ENCODE measurements at places on chromosomes 5 and 9.

DNA sequence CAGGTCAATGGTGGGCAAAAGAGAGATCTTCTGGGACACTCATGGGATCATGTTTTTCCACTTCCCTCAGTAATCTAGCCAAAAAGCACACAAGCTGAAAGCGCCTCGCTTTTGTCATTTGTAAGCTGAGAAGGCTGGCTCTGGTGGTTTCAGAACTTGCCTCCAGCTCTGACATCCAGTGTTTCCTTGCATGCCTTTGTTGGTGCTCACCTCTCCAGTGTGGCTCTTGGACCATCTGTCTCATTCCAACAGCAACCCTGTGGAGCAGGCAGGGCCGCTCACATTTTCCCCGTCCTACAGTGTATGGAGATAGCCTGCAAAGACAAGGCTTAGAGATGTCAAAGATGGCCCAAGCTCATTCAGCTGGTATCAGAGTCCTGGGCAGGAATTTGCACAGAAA lies 160.8 kb upstream of the KLF4 start:
- DNase-seq = no peak

- no peak for DNase-seq
Measured at GRCh38 chr5:177359451-177359851, 1.7 kb downstream of the RGS14 start.

DNA sequence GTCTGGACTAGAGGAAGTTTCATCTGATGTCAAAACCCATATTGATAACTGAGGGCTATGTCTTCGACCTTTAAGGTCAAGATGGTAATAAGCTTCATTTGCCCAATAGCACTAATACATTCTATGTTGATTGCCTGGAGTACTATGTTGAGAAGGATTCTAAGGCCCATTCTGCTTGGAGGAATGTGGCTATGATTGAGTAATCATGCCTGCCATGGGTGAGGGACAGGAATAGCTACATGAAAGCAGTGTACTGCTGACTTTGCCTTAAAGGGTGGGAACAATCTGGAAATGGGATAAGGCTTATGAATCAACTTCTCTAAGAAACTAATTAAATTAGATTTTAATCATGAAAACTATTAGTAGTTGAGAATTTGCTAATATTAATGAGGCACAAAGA lies 13.6 kb downstream of the NNT start:
- no peak for DNase-seq

GRCh38 chr5:6766604-6767093 lies 53.4 kb downstream of the TENT4A start:
- DNase-seq = peak; percentile 19

- no peak for DNase-seq
Measured at GRCh38 chr5:109805883-109806282, 116.2 kb downstream of the MAN2A1 start.

DNA sequence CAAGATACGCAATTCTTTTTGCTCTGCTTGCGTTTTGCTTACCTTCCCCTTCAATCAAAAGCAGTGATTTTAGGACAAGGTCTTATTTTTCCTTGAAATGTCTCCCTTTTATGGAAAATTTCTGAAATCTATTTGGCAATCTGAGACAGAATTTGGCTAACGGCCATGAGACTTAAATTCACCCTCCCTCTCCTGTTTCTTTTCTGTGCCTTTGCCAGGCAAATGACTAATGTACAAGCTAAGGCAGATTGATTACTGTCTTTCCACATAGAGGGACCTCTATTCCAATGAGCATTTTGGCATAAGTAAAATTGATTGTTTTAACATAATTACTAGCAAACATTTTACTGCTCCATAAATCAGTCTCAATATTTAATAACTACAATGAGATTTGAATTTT lies 31.7 kb downstream of the FAM81B start:
- no peak for DNase-seq

GRCh38 chr5:110853267-110853666 lies 114.5 kb downstream of the SLC25A46 start:
- no peak for DNase-seq

DNA sequence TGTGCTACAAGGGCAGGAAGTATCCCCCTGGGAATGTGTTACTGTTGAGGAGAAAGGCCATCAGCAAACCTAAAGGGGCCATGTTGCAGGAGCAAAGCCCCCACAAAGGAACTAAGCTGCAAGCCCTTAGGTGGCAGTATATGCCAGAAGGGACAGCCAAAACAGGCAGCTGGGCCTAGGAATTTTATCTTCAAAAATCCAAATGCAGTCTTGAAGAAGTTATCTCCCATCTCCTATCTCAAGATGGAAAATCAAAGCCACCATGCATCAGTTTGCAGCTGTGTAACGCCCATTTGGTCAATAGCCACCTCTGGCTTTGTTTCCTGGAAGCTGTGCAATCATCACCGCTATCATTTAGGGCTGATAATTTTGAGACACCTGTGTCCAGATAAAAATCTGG lies 400.3 kb downstream of the ARHGEF28 start:
- DNase-seq = no peak

DNA sequence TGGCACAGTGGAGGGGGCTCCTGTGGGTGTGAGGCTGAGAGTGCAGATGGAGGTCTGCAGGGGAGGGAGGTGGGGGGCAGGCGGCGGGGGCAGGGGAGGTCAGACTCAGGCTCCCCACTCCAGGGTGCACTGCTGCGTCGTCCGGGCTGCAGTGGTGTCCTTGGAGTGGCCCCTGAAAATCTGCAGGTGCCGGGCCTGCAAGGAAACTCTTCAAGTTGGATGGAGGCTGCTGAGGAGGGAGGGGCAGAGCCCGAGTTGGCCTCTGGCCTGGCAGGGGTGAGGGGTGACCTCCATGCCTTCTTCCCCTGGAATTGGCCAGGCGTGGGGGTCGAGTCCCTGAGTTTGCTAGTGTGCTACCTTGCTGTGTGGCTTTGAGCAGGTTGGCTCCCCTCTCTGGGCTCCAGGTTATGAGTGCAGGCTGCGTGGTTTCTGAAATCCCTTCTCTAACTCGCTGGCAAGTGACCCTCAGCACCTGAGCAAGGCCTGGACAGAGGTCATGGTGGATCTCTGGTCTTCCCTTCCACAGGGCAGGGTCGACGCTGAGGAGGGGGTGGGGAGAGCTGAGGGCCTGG lies 888 bp downstream of the ADAMTSL2 start:
- no peak for DNase-seq

DNA sequence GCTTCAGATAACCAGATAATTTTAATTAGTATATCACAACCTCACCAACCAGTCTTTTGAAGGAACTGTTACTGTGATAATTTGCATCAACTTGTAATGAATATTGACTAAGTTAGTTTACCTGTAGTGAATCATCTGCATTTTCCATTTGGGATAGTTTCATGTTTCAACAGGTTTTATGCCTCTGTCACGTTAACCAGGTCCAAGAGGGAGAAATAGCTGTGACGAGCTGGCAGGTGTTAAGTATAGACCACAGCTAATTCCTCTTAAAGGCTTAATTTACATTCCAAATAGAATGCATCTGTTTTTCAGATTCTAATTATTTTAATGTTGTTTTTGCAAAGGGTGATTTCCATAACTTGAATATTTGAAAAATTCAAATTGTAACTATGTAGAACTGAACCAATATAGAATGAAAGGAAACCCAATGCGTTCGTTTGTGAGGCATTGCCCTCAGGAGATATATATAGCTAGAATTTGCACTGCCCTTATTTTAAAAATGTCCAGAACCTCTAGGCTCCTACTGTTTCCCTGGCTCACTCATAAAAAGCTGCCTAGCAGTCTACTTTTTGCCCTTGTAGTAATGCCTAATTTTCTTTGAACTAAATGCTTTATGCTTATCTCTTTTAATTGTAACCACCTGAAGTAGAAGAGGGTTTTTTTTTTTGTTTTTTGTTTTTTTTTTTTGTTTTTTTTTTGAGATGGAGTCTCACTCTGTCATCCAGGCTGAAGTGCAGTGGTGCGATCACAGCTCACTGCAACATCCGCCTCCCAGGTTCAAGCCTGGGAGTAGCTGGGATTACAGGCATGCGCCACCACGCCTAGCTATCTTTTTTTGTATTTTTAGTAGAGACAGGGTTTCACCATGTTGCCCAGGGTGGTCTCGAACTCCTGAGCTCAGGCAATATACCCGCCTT lies 270.5 kb downstream of the SMARCA2 start:
- no peak for DNase-seq

GRCh38 chr5:96761618-96762017 lies 46.1 kb downstream of the ERAP1 start:
- DNase-seq = no peak

- DNase-seq = no peak
Measured at GRCh38 chr5:73706963-73707362, 81.0 kb downstream of the ARHGEF28 start.

DNA sequence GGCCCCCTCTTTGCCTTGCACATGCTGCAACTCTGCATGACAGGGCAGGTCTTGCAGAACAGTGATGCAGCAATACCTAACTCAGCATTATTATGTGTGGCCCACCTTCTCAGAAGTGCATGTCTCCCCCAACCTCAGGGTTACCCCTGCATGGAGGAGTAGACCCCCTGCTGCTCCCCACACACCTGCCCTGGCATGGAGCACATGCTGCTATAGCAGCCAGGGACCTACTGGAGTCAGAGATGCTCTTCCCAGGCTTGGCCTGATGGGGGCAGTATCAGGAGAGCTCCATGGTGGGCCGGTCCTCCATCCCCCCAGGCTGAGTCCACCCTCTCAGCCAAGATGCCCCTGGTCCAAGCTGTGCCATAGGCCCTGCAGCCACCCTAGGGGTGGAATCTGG lies 13.2 kb upstream of the BOD1 start:
- no peak for DNase-seq

- DNase-seq = no peak
Measured at GRCh38 chr9:70123695-70124094, 80.0 kb downstream of the MAMDC2 start.

DNA sequence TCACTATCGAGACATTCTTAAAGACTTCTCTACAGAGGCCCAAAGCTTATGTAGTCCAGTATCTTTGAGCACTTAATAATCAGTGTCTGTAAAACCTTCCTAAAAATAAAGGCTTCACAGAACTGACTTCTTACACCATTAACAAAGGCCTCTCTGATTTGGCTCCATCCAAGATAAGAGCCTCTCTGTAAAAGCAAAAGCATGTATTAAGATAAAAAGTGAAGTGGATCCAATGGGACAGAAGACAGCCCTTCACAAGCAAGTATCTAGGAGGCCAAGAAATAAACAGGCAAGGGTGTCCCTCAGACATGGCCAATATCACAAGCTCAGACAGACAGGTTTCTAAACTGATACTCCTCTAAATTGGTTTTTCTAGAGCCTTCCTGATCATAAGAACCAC lies 11.9 kb downstream of the LHFPL2 start:
- no peak for DNase-seq

DNA sequence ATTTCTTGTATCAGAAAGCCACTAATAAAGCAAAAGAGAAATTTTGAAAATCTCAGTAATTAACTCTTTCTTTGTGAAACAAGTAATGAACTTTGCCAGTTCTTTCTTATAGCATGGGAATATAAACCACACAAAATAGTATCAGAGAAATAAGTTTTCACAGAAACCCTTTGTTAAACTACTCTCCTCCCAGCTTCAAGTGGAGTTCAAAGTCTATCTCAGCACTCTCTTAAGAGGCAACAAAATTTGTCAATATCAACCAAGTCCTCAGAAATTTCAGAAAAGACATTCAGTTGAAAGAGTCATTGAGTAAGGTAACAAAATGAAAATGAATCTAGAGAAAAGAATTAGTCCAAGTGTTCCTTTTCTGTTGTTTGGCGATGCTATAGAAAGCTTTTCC lies 89.3 kb downstream of the NTRK2 start:
- no peak for DNase-seq

DNA sequence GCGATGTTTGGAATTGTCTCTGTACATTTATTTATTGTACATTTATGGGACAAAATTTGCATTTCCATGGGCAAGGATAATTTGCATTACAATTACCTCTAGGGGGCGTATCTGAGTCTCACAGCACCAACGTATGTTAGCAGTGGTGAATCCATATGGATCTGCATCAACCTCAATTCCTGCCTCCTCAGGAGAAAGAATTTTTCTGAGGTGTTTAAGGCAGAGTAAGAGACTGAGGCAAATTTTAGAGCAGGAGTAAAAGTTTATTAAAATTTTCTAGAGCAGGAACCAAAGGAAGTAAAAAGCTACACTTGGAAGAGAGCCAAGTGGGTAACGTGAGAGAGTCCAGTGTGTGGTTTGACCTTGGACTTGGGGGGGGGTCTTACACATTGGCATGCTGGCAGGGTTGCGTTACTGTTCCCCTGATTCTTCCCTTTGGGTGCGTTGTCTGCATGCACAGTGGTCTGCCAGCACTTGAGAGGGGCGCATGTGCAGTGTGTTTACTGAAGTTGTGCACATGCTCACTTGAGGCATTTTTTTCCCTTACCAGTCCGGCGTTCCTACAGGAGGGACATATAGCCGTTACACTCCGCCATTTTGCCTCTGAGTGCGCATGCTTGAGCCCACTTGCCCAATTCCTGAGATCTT lies 21.0 kb upstream of the RAB14 start:
- DNase-seq = no peak

- no peak for DNase-seq
Measured at GRCh38 chr5:128644863-128645262, 106.8 kb upstream of the FBN2 start.

- no peak for DNase-seq
Measured at GRCh38 chr5:149221326-149221725, 50.3 kb upstream of the AFAP1L1 start.

- DNase-seq = no peak
Measured at GRCh38 chr5:1066676-1067075, 45.2 kb downstream of the SLC12A7 start.

- DNase-seq = no peak
Measured at GRCh38 chr5:69451941-69452647, 37.2 kb downstream of the MARVELD2 start.

- no peak for DNase-seq
Measured at GRCh38 chr5:163967268-163967667, 461.8 kb downstream of the MAT2B start.

GRCh38 chr9:37839496-37840461 lies 39.2 kb downstream of the DCAF10 start:
- DNase-seq = no peak

DNA sequence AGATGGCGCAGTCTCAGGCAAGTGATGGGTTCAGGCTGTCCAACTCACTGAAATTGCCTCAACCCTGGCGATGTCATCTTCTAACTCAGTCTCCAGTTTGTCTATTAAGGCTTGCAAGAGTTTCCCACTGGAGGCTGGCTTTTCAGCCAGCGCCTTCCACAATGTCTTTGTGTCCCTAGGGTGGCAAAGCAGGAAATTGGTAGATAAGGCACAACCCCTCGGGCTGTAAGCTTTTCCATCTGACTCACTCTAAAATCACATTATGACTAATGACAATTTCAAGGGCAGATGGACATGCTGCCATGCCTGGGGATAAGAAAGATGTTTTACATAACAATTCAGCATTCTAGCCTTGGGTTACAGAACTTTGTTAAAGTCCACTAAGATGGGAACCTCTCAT lies 61.9 kb downstream of the MROH2B start:
- DNase-seq = no peak

DNA sequence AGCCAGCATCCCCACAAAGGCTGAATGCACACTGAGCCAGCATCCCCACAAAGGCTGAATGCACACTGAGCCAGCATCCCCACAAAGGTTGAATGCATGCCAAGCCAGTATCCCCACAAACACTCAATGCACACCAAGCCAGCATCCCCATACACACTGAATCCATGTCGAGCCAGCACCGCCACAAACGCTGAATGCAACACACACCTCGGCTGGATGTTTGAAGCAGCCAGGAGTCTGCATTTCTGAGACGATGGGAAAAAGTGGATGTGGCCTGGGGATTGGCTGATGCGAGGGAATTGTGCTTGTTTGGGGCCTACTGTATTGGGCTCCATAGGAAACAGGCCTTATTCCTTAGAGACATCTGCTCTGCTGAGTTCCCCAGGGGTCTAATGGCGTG lies 30.9 kb upstream of the CEP72 start:
- DNase-seq = no peak

- no peak for DNase-seq
Measured at GRCh38 chr9:82295181-82295580, 306.6 kb downstream of the SPATA31D1 start.
